ENCODE measurements at places on chromosomes 1 and 21. TPM values are rescaled to one million over a fixed set of nuclear protein-coding genes. Genes with fewer than 3 reads are reported as not detected.

- no peaks in the 10 kb centered on the region for H3K36me3 ChIP-seq
- peaks cover 45% of the 10 kb centered on the region for H3K4me1 ChIP-seq
- no peak overlapping the region for H3K27ac ChIP-seq
- no peaks in the 10 kb centered on the region for H3K27me3 ChIP-seq
- DNase-seq = no peak
Measured at GRCh38 chr1:208203848-208204609, 40.2 kb downstream of the PLXNA2 start.

The EVA1B gene
- 5.5 TPM for total RNA-seq

The PACC1 gene
- 15.7 TPM for total RNA-seq

DNA sequence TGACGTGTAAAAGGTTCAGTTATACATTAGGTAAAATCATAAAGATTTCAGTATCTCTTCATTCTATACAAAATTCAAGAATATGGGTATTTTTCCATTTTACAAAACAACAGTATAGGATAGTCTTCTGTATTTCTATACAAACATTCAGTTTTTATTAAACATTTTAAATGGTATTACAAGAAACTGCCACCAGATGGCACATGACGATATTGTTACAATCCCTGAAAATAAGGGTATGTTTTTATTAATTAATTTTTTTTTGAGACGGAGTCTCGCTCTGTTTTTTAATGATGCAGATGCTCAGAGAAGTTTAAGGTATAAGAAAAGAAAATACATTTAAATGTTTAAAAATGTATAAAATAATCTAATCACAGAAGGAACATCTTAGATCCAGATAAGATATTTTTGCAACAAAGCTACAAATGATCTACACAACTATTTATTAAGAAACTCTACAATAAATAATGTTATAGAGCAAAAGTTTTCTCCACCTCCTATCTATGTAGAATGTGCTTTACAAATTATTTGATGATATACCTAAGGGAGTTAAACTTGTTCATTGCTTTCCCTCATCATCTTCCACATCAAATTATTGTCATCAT is 23.5 kb upstream of the RSBN1 start:
- no peaks in the 10 kb centered on the region for H3K4me1 ChIP-seq
- peak; percentile 37 for DNase-seq
- no peak overlapping the region for H3K27ac ChIP-seq
- H3K4me3 ChIP-seq = no peak overlapping the region

- peaks cover 12% of the 10 kb centered on the region for H3K4me1 ChIP-seq
- no peak overlapping the region for H3K27ac ChIP-seq
- no peaks in the 10 kb centered on the region for H3K36me3 ChIP-seq
- H3K4me3 ChIP-seq = no peak overlapping the region
- no peak for DNase-seq
Measured at GRCh38 chr21:43809853-43810504, 20.6 kb downstream of the RRP1 start.

GRCh38 chr1:223315665-223316064 is 48.3 kb downstream of the SUSD4 start:
- no peak for DNase-seq
- no peaks in the 10 kb centered on the region for H3K36me3 ChIP-seq
- no peak overlapping the region for H3K27ac ChIP-seq
- no peaks in the 10 kb centered on the region for H3K27me3 ChIP-seq
- H3K4me3 ChIP-seq = no peak overlapping the region

The ARHGAP30 gene
- not detected for total RNA-seq

The AIDA gene
- 55.1 TPM for total RNA-seq

GRCh38 chr1:167561753-167562152 is 8.2 kb upstream of the CREG1 start:
- H3K4me1 ChIP-seq = no peaks in the 10 kb centered on the region
- H3K4me3 ChIP-seq = no peak overlapping the region
- DNase-seq = no peak
- H3K27ac ChIP-seq = no peak overlapping the region
- H3K27me3 ChIP-seq = no peaks in the 10 kb centered on the region

DNA sequence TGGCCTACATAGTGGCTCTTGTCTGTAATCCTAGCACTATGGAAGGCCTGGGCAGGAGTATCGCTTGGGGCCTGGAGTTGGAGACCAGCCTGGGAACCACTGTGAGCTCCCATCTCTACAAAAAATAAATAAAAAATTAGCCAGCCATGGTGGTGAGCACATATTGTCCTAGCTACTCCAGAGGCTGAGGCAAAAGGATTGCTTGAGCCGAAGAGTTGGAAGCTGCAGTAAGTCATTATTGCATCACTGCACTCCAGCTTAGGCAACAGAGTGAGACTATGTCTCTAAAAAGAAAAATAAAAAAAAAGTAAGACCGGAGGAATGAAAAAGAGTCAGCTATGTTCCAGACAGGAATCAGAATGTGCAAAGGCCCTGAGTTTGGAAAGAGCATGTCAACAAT is 115.3 kb downstream of the CYYR1 start:
- no peaks in the 10 kb centered on the region for H3K4me1 ChIP-seq
- no peaks in the 10 kb centered on the region for H3K27me3 ChIP-seq
- no peak for DNase-seq
- H3K27ac ChIP-seq = no peak overlapping the region
- H3K36me3 ChIP-seq = no peaks in the 10 kb centered on the region

The KRTAP25-1 gene
- not detected for total RNA-seq

The ACADM gene
- total RNA-seq = 44.4 TPM

The TMEM52 gene
- 5.8 TPM for total RNA-seq

DNA sequence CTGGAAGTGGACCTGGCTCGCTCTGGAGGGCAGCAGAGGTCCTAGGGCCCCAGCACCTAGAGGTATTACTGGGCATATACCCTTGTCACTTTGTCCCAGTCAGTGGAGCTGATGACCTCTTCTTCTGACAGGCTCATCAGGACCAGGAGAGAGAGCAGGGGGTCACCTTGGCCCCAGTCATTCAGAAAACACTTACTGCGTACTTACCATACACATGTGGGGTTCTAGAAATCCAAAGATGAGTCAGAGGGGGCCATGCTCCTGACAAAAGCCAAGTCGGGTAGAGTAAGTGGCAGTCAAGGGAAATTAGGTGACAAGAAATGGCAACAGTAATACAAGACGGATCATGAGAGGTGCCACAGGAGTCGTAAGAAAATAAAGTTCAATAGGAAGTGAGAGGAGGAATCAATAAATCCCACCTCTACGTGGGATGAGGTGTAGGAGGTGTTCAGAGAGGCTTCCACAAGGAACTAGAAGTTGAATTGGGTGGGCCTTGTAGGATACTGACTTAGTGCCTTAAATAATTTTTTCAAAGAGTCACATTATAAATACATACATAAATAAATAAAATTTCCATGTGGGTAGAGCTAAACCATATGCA is 6.8 kb downstream of the KCNC4 start:
- H3K27me3 ChIP-seq = no peaks in the 10 kb centered on the region
- DNase-seq = no peak
- no peak overlapping the region for H3K4me3 ChIP-seq
- H3K36me3 ChIP-seq = no peaks in the 10 kb centered on the region

GRCh38 chr1:162349635-162350330 is 26.9 kb downstream of the SPATA46 start:
- no peak overlapping the region for H3K4me3 ChIP-seq
- H3K36me3 ChIP-seq = no peaks in the 10 kb centered on the region
- H3K4me1 ChIP-seq = peaks cover 56% of the 10 kb centered on the region
- peak overlapping the region; percentile 74 for H3K27ac ChIP-seq
- no peaks in the 10 kb centered on the region for H3K27me3 ChIP-seq
- DNase-seq = peak; percentile 46

The IL10 gene
- not detected for total RNA-seq

GRCh38 chr1:150003801-150004200 is 6.7 kb downstream of the OTUD7B start:
- H3K36me3 ChIP-seq = no peaks in the 10 kb centered on the region
- no peak for DNase-seq

GRCh38 chr1:229836324-229836723 is 210.3 kb downstream of the URB2 start:
- peaks cover 13% of the 10 kb centered on the region for H3K4me1 ChIP-seq
- H3K27me3 ChIP-seq = no peaks in the 10 kb centered on the region
- DNase-seq = no peak
- no peak overlapping the region for H3K4me3 ChIP-seq
- no peaks in the 10 kb centered on the region for H3K36me3 ChIP-seq
- no peak overlapping the region for H3K27ac ChIP-seq

DNA sequence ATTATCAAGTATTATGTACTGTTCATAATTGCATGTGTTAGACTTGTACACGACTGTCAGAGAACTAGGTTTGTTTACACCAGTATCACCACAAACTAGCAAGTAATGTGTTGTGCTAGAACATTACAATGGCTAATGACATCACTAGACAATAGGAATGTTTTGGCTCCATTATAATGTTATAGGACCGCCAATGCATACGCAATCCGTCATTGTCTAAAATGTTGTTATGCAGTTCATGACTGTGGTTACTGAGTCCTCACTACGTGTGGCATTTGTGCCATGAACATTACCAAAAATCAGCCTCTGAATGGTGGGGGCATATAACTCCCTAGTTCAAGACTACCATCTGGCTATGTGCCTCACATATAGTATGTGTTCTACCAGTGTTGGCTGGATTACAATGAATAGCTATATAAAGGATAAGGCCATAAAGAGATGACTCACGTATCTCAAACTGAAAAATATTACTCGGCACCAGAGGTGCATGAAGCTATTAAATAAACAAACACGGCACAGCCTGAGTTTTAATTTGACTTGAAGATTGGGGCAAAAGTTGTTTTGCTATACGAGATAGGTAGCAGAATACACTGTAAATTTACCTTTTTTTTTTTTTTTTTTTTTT is 89.1 kb upstream of the COL24A1 start:
- no peak overlapping the region for H3K4me3 ChIP-seq
- no peak overlapping the region for H3K27ac ChIP-seq
- H3K27me3 ChIP-seq = no peaks in the 10 kb centered on the region

- no peaks in the 10 kb centered on the region for H3K4me1 ChIP-seq
- no peak for DNase-seq
- H3K27ac ChIP-seq = no peak overlapping the region
- no peak overlapping the region for H3K4me3 ChIP-seq
- no peaks in the 10 kb centered on the region for H3K27me3 ChIP-seq
Measured at GRCh38 chr1:17772615-17773212, 17.6 kb downstream of the ACTL8 start.

GRCh38 chr1:153568367-153569099 is 2.9 kb upstream of the S100A2 start:
- H3K4me1 ChIP-seq = peaks cover 67% of the 10 kb centered on the region
- peak; percentile 94 for DNase-seq
- no peaks in the 10 kb centered on the region for H3K27me3 ChIP-seq
- H3K4me3 ChIP-seq = no peak overlapping the region

- no peak overlapping the region for H3K27ac ChIP-seq
- H3K36me3 ChIP-seq = no peaks in the 10 kb centered on the region
- H3K4me3 ChIP-seq = no peak overlapping the region
- H3K4me1 ChIP-seq = no peaks in the 10 kb centered on the region
Measured at GRCh38 chr21:44919913-44920693, 596 bp downstream of the ITGB2 start.

DNA sequence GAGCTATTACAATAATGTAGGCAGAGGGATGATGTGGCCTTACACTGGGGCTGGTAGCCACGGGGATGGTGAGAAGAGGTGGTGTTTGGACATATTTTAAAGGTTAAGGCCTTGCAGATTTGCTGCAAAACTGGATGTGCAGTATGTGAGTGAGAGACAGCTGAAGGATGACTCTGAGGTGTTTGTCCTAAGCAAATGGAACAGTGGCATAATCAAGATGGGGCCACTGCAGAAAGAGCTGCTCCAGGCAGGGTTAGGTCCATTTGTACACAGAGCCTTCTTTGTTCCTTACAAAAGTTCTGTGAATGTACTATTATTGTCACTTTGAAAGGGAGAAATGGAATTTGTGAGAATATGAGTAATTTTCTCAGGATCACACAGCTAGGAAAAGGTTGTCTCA is 220.4 kb upstream of the ZP4 start:
- no peaks in the 10 kb centered on the region for H3K4me1 ChIP-seq
- no peak overlapping the region for H3K27ac ChIP-seq
- DNase-seq = no peak
- H3K27me3 ChIP-seq = no peaks in the 10 kb centered on the region
- H3K4me3 ChIP-seq = no peak overlapping the region
- H3K36me3 ChIP-seq = no peaks in the 10 kb centered on the region

DNA sequence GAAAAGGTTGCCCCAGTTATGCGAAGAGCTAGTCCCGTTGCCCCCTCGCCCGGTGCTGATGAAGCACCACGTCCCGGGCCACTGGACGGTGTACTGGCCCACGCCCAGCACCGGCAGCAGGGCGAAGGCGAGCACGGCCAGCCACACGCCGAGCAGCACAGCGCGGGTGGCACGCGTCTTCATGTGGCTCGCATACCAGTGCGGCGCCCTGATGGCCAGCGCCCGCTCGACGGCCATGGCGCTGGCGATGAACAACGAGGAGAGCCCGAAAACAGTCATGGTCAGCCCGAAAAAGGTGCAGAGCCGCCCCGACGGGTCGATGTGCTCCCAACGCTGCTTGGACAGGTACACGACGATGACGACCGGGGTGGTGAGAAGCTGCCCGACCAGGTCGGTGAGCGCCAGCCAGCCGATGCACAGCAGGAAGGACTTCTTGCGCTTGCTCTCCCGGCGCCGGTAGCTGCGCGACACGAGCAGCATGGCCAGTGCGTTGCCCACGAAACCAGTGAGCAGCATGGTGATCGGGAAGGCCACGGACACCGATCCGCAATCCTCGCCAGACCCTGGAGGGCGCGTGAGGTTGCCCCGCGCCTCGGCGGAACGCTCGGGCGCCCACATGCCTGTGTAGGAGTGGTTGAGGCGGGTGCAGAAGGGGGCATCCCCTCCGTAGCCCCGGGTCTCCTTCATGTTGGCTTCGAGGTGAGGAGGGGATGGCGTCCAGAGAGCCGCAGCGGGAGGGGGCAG is 553 bp downstream of the PTGER3 start:
- DNase-seq = no peak
- H3K27me3 ChIP-seq = no peaks in the 10 kb centered on the region
- H3K27ac ChIP-seq = no peak overlapping the region
- H3K4me1 ChIP-seq = no peaks in the 10 kb centered on the region
- no peaks in the 10 kb centered on the region for H3K36me3 ChIP-seq

The NBL1 gene
- total RNA-seq = 24.0 TPM

The ILF2 gene
- 287 TPM for total RNA-seq

The SPRR2G gene
- not detected for total RNA-seq

DNA sequence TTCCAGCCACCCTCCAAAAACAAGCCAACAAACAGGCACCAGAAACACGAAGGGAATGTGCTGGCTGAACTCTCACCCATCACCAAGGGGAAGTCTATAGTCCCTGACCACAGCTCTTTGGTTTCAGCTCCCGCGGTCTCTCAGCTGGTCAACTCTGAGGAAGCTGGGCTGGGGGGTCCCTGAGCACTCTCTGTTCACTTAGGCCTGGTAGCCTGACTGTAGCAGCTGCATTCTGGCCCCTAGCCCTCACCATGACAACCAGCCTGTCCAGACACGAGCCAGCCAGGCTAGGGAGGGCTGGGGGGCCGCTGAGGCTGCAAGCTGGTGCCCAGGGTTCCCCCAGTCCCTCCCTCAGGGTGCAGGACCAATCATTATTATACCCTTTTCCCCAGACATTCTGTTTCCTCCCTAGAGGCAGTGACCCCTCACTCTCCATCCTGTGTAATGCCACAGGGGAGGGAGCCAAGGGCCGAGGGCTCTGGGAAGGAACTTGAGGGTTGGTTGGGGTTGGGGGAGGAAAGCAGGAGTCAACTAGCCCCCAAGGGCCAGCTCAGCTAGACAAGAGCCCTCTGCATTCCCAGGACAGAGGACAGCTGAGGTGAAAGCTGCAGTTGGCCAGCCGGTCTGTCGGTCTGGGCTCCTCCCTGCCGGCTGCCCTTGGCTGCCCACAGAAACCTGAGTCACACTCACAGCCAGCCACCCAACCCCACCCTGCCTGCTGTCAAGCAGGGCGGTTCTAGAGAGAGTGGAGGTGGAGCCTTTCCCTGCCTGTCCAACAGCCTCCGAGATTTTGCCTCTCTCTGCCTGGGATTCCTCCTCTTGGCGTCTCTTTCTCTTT is 1.2 kb upstream of the TRAPPC3 start:
- peak; percentile 86 for DNase-seq
- peak overlapping the region; percentile 100 for H3K27ac ChIP-seq
- H3K36me3 ChIP-seq = no peaks in the 10 kb centered on the region
- no peak overlapping the region for H3K4me3 ChIP-seq
- H3K4me1 ChIP-seq = peaks cover 16% of the 10 kb centered on the region
- H3K27me3 ChIP-seq = no peaks in the 10 kb centered on the region

Measured in Caco-2 (cell line).